ENCODE measurements at places on chromosomes 1 and 21.
A peak's percentile ranks its signal among the peaks of the same experiment; 100 is the strongest.

DNA sequence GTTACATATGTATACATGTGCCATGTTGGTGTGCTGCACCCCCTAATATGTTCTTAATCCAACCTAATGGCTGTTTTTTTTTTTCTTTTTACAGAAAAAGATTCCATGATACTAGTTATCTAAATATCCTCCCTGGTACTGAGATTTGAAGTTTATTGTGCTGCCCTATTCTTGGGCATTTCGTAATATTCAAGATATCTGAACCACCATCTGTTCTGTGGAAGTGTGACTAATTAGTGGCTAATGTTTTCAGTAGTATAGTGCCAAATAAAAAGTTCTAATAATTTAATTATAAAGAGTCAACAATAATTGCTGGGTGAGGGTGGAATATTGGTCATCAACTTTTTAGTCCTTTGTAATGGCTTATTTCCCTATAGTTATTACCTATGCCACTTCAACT, 217.5 kb downstream of the GABPA start:
- DNase-seq: no peak

DNA sequence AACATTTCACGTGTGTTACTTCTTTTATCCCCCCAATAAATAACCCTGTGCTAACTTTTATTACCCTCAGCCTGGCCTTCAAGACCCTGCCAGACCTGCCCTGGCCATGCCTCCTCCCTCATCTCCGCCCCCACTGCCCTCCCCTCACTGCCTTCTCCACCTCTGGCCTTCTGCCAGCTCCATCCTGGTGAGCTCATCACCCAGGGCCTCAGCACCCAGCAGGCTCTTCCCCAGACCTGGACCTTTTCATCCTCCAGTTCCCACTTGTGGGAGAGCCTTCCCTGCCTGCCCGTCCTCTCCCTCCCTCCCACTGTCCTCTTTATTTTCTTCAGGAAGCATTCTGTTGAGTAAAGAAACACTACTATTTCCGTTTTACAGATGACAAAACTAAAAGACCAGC, 72.0 kb downstream of the SLC66A1 start:
- DNase-seq: peak; percentile 31

DNA sequence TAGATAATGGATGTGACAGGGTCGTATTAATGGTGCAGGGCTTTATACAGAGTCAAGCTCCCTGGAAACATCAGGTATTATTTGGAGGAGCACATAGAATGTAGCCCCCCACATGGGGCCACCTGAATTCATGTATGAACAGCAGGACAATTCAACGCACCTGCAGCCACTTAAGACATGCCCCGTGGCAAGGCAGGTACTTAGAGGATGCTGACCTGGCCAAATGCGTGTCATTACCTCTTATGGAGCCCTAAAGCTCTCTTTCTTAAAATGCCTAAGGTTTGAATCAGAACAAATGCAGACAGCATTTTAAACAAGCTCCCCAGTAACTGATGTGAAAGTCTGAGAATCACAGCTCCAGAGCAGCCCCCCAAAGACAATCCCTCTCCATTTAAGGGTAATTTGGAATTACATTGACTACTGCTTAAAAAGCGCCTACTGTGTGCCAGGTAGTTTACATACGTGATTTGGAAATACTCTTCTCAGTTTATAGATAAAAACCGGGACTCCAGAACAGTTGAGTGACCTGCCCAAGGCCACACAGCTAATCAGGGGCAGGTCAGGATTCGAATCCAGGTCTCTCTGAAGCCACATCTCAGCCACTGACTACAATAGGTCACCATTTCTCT, 71.0 kb upstream of the KLHDC7A start:
- DNase-seq: no peak

DNA sequence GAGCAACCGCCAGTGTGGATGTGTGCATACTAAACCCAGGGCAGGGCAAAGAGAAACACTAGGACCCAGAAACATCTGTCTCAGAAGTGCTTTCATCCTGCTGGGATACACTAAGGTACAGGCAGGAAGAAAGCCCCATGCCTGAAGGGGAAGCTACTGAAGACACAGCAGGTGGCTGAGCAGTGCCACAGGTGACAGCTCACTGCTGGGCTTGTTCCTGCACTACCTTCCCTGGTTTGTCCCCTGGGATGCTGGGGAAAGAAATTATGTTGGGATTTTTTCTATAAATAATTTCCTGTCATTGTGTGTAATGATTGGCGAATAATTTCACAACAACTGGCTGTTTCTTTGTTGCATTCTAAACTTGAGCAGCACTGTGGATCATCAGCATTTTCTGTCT, 245.3 kb upstream of the RAB4A start:
- peak; percentile 30 for DNase-seq

DNA sequence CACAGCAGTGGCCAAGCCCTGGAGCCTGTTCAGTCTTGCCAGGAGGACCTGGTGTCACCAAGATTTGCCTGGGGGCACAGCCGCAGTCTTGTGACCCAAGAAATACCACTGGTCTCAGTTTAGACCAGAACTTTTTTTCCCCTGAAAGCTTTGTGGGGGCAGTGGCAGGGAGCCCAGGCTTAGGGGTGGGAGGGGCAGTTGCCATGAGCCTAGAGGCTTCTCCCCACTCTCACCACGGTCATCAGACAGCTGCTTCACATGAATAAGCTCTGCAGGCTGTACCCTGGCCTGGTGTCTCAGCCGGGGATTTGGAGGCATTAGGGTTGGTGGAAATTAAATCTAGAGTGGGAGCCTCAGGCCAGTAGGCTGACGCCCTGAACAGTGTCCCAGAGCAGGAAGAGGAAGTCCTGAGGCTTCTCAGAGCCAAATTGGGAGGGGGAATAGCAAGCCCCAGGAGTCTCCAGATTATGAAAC, 73.7 kb downstream of the SLC16A1 start:
- peak; percentile 90 for DNase-seq

GRCh38 chr1:216531263-216532239, 108.3 kb upstream of the USH2A start:
- DNase-seq: peak; percentile 28

All from NCI-H82 (cell line).